MCF 10A (cell line): ENCODE measurements at places on chromosomes 6 and 20.
A peak's percentile ranks its signal among the peaks of the same experiment; 100 is the strongest.

DNA sequence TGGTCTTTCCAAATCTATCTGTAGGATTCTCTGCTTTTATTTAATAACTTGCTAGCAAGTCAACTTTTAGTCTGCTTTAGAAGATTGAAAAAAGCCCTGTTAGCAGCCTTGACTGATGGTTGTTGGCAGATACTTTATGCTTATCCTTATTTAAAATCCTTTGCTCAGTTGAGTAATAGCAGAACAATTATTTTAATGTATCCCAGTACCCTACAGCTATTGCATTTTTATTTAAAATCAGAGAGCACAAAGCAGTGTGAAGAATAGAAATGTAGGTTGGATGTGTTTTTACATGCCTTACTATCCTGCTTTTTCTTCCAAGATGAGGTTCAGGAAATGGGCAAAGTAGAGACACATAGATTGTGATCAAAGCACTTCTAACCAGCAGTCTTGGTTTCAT lies 147.1 kb upstream of the LAMP5 start:
- DNase-seq, result no peak

DNA sequence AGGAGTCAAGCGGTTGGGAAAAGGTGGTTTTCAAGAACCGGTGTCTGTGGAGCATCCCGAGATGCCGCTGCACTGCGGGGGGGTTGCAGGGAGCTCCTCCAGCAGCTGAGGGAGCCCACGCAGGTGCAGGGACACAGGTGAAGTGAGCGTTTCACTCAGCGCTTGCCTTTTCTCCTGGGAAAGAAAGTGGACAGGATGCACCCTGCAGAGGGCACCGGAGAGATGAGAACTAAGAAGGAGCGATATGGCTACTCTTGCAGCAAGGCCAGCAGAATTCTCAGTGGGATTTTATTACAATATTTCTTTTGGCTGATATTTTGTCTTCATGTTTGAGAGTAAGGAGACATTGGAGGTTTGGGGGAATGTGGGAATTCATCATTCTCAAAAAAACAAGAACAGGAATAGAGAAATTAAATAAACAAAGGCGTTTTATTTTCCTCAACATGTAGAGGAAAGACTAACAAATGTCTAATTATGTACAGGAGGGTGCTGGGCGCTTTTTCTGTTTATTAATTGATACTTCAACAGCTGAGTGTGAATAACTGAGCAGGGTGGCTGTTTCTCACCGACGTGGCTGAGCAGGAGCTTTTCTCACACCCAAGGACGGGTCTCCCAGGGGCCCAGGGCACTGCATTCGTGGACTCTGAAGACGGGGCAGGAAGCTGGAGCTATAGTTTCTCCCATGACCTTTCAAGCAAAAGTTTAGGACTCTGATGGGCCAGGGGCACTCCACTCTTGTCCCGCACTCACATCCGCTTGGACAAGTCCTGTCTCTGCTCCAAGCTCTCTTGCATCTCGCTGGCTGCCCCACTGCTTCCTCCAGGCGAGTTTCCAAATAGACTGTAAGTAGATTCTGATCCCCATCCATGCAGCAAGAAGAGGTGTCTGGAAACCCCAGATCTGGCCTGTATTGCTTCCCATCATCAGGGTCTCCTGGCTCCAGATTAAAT lies 176.1 kb downstream of the SMOC2 start:
- DNase-seq, result peak; percentile 27

GRCh38 chr20:872855-873520 lies 39.5 kb downstream of the FAM110A start:
- DNase-seq, result no peak

GRCh38 chr20:32456869-32457478 lies 98.8 kb downstream of the ASXL1 start:
- no peak for DNase-seq

DNA sequence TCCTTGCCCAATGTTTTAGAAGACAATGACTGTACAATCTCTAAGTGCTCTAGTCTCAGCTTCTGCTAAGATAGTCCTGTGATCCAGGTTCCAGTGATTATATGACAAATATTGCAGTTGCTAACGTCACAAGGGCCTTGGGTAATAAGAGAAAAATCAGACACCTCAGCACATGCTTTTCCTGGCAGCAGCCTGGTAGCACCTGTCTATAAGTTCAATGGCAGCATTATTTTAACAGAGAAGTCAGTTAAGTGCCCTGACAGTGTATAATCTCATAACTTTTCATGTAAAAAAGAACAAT lies 121.3 kb upstream of the BCLAF1 start:
- no peak for DNase-seq

DNA sequence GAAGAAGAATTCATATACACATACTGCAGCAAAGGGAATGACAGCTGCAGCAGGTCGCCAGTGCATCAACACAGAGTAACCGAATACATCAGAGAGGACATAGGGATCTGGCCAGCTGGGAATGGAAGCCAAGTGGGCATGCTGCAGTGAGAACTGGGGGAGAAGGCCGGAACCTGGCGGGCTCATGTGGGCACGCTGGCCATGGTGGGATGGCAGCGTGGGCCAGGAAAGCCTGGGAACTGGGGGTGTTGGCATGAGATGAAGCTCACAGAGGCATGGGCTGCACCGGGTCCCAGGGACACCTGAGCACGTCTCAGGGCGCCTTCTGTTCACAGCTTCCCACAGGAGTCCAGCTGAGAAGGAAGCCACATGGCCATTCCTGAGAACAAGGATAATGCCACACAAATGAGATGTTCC lies 139.5 kb upstream of the AGPAT4 start:
- DNase-seq, result no peak

DNA sequence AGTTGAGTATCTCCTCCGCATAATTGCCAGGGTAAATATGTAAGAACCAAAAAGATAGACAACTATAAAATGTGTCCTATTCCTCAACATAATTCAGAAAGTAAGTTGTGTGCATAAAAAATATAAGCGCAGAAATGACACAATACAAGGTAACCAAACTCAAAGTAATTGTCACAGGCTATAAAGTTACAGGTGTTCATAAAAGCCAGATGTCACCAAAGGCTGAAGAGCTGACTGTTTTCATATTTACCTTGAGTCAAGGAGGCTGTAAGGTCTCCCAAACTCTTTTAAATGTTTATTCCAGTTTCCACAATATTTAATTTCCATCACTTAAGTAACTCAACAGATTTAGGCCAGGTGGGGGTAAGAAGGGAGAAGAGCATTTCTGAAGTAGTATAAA lies 192.2 kb upstream of the MARCKS start:
- DNase-seq, result no peak

DNA sequence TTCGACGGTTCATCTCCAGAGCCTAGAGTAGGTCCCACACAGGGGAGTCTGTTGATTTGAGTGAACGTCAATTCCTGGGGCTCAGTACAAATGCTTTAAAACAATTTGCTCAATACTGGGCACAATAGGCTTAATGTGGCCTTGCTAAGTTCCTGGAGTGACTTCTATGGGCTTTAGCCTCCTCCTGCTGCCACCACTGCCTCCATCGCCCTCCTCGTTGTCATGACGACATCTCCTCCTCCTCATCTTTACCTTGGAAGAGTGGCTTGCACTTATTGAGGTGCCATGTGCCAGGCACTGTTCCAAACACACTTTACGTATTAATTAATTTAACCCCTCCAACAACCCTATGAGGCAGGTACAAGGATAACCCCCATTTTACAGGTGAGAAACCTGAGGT lies 11.8 kb upstream of the ZMYND8 start:
- no peak for DNase-seq

- DNase-seq, result no peak
These were observed 13.5 kb downstream of the MBOAT1 start for GRCh38 chr6:20198775-20199174.

- no peak for DNase-seq
These were observed 184.3 kb downstream of the CARMIL1 start for GRCh38 chr6:25463441-25463840.

DNA sequence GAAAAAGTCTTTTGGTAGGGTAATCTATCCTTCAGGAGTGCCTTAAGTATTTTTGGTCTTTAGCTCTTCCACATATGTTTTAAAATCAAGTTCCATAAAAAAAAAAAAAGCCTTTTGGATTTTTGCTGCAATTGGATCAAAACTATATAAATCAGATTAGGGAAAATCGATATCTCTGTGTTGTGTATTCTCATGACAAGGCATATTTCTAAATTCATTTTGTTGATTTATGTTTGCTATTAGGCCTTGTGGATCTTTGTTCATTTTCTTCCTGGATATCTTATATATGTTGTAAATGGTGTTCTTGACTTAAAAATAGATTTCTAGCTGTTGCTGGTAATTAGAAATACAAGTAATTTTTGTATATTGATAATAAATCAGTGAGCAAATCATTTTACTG lies 8.8 kb downstream of the HSF2 start:
- no peak for DNase-seq

- no peak for DNase-seq
These were observed 689.3 kb upstream of the AGPAT4 start for GRCh38 chr6:161963181-161963580.

DNA sequence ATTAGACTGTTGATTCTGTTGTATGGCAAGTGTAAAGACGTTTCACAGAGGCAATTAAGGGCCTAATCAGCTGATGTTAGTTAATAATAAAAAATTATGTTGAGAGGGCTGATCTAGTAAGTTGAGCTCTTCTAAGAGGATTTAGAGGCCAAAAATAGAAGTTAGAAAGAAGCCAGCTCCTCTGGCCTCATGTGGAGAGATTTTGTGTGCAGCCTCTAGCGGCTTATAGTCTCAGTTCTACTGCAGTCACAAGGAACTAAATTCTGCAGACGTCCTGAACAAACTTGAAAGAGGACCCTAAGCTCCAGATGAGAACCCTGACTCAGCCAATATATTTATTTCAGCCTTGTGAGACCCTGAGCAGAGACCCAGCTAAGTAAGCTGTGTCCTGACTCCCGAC lies 498.6 kb downstream of the BTBD3 start:
- DNase-seq, result no peak
